Aorta (tissue), 5 donors: ENCODE measurements at places on chromosomes 7 and 10.

- DNase-seq: no peak
Observed at GRCh38 chr7:121753944-121754343, 119.0 kb upstream of the PTPRZ1 start.

DNA sequence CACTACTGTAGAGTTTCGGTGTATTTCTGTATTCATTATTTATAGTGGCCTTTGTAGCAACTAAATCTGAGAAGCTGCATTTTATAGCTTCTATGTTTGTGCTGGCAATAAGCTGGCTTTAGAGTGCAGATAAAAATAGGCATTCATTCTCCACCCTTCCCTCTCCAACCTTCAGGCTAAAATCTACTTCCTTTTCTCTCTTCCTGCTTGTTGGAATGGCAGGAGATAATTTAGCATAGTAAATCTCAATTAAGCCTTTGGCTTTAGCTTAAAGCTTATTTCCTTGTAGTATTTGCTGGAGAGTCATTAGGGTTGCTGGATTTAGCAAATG is 58.5 kb downstream of the CPVL start:
- no peak for DNase-seq

- no peak for DNase-seq
Observed at GRCh38 chr7:14850039-14850438, 52.5 kb downstream of the DGKB start.

- no peak for DNase-seq
Observed at GRCh38 chr10:104350127-104350635, 3.5 kb upstream of the CFAP58 start.
